ENCODE measurements at places on chromosomes 7 and 10.

DNA sequence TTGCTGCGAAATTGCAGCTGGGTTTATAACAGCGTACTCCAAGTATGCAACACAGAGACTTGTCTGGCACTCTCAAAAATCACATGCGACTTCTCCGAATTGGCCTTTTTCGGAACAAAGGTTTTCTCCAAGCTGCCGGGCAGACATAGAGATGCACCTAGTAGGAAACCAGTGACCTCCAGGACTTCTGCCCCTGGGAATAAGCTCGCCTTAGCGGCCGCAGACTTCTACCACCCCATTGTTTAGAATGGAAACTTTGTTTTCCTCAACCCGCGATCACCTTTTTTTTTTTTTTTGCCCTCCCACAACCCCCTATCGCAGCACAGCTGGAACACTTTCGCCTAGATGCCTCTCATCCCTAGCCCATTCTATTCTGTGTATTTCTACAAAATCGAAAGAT, 4.9 kb upstream of the HOXA10 start:
- DNase-seq: no peak

DNA sequence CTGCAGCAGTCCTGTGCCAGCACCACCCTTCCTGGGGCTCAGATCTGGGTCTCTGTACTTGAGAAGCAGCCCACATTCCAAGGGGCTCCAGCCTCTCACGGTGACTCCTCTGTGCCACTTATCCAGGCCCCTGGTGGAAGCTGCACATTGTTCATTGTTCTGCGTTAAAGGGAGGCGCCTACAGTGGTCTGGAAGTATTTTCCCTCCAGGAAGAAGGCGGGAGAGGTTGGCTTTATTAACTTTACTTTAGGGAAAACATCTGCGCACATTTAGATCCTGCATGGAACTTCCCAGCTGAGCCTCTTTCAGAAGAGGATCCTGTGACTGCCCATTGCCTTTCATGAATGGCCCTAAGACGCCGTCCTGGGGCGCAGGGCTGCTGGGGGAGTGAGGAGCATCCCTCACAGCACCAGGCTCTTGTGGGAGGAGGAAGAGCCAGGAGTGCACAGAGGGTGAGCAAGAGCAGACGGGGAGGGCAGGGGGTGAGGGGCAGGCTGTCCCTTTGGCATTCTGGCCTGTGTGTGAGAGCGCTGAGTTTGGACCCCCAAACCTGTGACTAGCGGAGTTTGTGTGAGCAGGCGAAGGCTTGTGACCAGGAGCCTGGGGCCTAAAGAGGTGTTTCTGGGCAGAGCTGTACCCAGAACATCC, 98.6 kb upstream of the BTBD16 start:
- DNase-seq: no peak

DNA sequence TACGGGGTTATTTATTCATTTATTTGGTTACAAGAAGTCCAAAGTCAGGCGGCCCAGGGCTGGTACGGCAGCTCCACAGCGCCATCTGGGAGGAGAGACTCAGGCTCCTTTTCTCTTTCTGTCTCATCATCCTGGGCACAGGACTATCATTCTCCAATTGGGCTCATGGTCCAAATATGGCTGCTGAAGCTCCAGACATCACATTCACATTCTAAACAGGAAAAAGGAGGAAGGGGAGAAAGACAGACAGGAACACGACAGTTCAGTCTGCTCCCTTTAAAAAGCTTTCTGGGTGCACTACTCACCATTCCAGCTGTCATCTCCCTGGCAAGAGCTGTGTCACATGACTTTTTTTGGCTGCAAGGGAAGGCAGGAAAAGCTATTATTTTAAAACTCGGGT, 74.4 kb upstream of the PDZD8 start:
- DNase-seq: no peak

GRCh38 chr7:35555934-35556333, 139.0 kb downstream of the HERPUD2 start:
- no peak for DNase-seq

DNA sequence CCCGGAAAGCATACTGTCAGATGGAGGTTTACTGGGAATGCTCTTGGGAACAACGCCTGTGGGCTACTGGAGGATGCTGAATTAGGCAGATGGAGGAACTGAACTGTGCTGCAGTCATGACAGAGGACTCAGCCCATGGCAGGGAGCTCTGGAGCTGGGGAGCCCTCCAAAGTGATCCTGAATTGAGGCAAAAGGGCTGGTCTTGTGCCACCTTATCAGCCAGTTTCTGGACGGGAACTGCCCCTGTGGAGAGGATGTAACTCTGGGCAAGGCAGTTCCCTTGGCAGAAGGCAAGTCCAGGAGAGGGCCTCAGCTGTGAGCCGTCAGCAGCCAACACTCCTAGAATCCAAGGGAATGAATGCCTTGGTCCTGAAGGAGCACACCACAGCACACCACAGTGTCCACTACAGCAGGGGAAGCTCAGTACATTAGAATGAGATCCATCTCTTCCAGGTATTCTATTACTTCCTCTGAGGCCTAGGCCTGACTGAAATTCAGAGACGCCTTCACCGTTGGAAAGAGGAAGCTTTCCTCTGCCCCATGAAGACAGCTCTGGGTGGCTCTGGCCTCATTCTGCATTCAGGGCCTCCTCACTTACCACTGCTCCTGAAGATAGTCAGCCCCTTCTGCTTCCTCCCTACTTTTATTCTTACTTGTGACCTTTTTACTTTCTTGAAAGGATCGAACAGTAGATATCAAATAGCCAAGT, 139.6 kb upstream of the GPR26 start:
- peak; percentile 71 for DNase-seq

- no peak for DNase-seq
Observed at GRCh38 chr7:148720472-148720871, 21.8 kb downstream of the CUL1 start.

- no peak for DNase-seq
Observed at GRCh38 chr10:107971411-107971810, 806.9 kb upstream of the SORCS1 start.

DNA sequence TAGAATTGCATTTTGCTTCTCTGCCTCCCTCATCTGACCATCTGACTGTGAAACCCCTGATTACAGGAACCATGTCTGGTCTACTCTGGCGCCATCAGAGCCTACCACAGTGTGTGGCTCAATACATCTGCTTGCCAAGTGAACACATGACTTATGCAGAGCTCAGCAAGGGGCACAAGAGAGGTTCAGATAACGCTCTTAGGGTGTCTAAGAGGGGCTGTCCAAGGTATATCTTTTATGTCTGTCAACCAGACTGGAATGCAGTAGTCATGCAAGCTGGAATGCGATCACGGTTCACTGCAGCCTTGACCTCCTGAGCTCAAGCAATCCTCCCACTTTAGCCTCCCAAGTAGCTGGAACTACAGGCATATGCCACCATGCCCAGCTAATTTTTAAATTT, 10.3 kb upstream of the RRP12 start:
- no peak for DNase-seq

GRCh38 chr10:12613136-12613535, 263.8 kb downstream of the CAMK1D start:
- DNase-seq: no peak

GRCh38 chr7:82056282-82056681, 286.4 kb upstream of the HGF start:
- no peak for DNase-seq

- no peak for DNase-seq
Observed at GRCh38 chr7:142583446-142583845, 165.8 kb upstream of the PRSS1 start.

DNA sequence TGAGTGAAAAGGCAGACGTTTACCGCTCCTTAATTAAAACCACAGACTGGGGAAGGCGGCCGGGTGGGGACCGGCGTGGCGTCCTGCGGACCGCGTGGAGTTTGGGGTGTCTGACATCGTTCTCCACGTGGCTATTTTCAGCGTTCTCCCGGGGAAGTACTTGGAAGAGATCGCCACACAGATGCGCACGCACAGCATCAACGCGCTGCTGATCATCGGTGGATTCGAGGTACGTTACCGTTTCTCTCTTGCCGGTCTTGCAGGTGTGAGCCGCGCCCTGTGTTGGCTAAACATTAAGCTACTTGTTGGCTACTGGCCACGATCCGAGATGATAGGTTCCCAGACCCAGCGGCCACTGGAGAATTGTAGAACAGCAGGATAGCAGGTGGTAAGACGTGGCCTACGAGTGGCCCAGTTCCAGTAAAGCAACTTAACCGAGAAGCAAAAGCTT, 51.3 kb downstream of the PFKP start:
- DNase-seq: no peak

- no peak for DNase-seq
Observed at GRCh38 chr7:55241958-55242357, 123.2 kb upstream of the LANCL2 start.

DNA sequence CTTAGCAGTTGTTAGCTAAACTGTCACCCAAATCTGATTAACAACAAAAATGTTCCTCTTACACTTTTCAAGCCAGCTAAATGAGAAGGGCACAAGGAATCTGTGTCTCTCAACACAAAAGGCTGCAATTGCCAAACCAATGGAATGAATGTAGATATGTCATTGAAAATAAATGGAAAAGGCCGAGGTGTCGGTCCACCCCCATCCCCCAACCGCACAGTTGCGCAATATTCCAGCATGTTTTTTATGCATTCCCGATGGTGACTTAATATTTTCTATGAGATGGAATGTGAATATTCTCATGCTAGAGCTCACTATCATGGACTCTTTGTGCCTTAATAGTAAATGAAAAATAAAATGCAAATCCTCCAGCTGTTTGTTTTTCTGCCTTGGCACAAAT, 181.6 kb upstream of the LRGUK start:
- DNase-seq: no peak

- DNase-seq: no peak
Observed at GRCh38 chr10:30373596-30374327, 24.7 kb upstream of the MTPAP start.
